BJ (cell line): ENCODE measurements at places on chromosomes 5 and 9. TPM values are rescaled to one million over a fixed set of nuclear protein-coding genes. Genes with fewer than 3 reads are reported as not detected.

GRCh38 chr5:125926172-125926571, 497.0 kb upstream of the GRAMD2B start:
- DNase-seq, result no peak

CDH6 gene
- polyA plus RNA-seq, result 2.9 and 3.8 TPM in 2 replicates

- DNase-seq, result no peak
Observed at GRCh38 chr9:37961351-37961750, 57.4 kb upstream of the SLC25A51 start.

RPS23 gene
- polyA plus RNA-seq, result 2,222 and 3,979 TPM in 2 replicates

CATSPER3 gene
- 0.38 and 0.43 TPM in 2 replicates for polyA plus RNA-seq
